ENCODE measurements at places on chromosomes 4 and X.

- H3K27me3 ChIP-seq, result no peaks in the 10 kb centered on the region
- no peaks in the 10 kb centered on the region for H3K36me3 ChIP-seq
- no peak overlapping the region for H3K4me3 ChIP-seq
- H3K4me1 ChIP-seq, result no peaks in the 10 kb centered on the region
These were observed 7.0 kb upstream of the TXK start for GRCh38 chr4:48141048-48141447.

- no peaks in the 10 kb centered on the region for H3K36me3 ChIP-seq
- no peak overlapping the region for H3K4me3 ChIP-seq
- no peak for DNase-seq
These were observed 8.7 kb downstream of the RHOH start for GRCh38 chr4:40205259-40206198.

DNA sequence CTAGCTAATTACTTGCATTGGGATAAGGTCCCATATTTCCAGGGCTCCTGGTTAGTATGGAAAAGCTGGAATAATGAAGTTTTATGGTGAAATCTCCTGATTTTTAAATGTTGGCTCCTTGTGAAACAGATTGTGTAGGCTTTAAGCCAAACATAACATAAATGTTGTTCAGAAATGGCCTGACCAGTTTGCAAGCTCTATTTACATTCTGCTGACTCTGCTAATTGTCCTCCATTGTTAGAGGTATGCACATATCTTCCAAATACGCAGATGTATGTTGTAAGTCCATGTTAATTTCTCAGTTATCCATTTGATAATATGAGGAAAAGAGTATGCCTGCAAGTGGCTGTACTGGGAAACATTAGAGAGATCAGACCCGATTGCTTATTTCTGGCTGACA, 11.9 kb upstream of the WDR17 start:
- H3K27me3 ChIP-seq, result no peaks in the 10 kb centered on the region
- no peak overlapping the region for H3K27ac ChIP-seq
- no peaks in the 10 kb centered on the region for H3K36me3 ChIP-seq
- no peak overlapping the region for H3K4me3 ChIP-seq

DNA sequence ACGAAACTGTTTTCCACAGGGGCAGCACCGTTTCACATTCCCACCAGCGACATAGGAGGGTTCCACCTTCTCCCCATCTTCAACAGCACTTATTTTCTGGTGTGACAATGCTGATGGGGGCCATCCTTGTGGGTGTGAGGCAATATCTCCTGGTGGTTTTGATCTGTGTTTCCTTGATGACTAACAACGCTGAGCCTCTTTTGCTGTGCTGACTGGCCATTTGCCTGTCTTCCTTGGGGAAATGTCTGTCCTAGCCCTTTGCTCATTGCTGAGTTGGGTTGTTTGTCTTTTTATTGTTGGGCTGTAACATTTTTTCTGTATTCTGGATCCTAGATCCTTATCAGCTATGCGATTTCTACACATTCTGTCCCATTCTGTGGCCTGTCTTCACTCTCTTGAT, 33.7 kb downstream of the ATP2B3 start:
- no peaks in the 10 kb centered on the region for H3K4me1 ChIP-seq
- H3K27me3 ChIP-seq, result no peaks in the 10 kb centered on the region
- no peak overlapping the region for H3K27ac ChIP-seq
- no peak overlapping the region for H3K4me3 ChIP-seq

- no peaks in the 10 kb centered on the region for H3K4me1 ChIP-seq
- no peak overlapping the region for H3K27ac ChIP-seq
- no peak for DNase-seq
- H3K27me3 ChIP-seq, result no peaks in the 10 kb centered on the region
- H3K36me3 ChIP-seq, result no peaks in the 10 kb centered on the region
These were observed 89.3 kb downstream of the GPR143 start for GRCh38 chrX:9676306-9676705.

- no peaks in the 10 kb centered on the region for H3K36me3 ChIP-seq
- H3K27me3 ChIP-seq, result no peaks in the 10 kb centered on the region
- DNase-seq, result no peak
- H3K27ac ChIP-seq, result no peak overlapping the region
- H3K4me1 ChIP-seq, result no peaks in the 10 kb centered on the region
- H3K4me3 ChIP-seq, result no peak overlapping the region
These were observed 114.7 kb upstream of the TTC29 start for GRCh38 chr4:147060151-147060931.

DNA sequence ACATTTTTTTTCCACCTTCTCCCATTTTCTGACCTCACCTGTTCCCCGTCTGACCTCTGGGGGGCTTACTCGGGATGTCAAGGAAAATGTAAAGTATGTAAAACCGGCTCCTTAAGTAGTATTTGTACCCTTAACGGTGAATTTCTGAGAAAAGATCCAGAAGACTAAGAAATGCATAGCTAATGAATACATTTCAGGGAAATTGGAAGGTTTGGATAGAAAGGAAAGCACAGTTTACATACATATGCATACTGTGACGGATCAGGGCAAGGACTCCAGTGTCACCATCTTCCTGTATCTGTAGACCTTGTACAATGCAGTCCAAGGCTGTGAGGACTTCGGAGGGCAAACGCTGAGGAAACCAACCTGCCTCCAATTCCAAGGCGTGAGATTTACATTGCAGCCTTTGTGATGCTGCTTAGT, 2185.9 kb upstream of the TENM3 start:
- no peak for DNase-seq
- peaks cover 6% of the 10 kb centered on the region for H3K27me3 ChIP-seq
- no peaks in the 10 kb centered on the region for H3K4me1 ChIP-seq

DNA sequence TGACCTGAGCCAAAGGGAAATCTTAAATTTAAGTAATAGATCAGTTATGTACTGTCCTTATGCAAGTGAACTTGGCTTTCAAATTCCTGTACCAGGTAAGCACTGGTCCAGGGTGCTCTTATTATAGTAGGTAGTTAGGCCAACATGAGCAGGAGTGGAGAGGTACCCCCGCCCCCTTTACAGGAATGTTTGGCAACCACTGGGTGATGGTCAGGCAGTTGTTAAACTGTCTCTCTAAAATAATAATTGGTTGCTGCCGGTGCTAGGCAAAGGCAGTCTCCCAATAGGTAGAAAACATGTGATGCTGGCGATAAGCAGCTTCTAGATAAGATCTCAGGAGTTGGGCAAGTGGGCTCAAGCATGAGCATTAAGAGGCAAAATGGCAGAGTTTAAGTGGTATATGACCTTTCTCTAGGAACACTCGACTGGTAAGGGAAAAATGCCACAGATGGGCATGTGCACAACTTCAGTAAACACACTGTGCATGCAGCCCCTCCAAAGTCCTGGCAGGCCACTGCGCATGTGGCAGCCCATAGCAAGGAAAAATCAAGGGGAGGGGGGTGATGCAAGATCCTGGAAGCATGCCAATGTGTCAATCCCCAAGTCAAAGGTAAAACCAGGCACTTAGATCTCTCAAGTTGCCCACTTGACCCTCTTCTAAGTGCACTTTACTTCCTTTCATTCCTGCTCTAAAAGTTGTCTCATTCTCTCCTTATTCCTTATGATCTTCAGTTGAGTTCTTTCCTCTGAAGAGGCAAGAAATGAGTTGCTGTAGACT, 1239.7 kb downstream of the C4orf33 start:
- no peak overlapping the region for H3K27ac ChIP-seq
- no peak for DNase-seq
- no peaks in the 10 kb centered on the region for H3K36me3 ChIP-seq
- H3K4me1 ChIP-seq, result no peaks in the 10 kb centered on the region
- H3K27me3 ChIP-seq, result no peaks in the 10 kb centered on the region

DNA sequence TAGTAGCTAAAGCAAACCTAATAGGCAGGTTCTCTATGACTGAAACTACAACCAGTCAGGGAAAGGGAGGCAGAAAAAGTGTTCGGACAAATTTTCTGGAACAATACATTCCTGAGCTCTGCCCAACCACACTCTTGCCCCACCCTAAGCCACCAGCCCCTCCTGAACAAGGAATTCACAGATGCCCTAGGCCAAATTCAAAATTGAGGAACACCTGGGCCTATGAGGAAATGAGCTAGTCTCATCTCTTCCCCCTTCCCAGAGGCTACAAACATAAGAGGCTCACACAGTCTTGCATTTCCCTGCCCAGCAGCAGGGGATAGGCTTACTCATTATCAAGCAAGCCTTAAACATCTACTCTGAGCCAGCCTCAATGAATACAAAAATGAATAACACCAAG, 284.7 kb downstream of the ZNF674 start:
- no peak for DNase-seq
- no peak overlapping the region for H3K27ac ChIP-seq
- H3K36me3 ChIP-seq, result no peaks in the 10 kb centered on the region
- H3K27me3 ChIP-seq, result no peaks in the 10 kb centered on the region
- H3K4me1 ChIP-seq, result no peaks in the 10 kb centered on the region

DNA sequence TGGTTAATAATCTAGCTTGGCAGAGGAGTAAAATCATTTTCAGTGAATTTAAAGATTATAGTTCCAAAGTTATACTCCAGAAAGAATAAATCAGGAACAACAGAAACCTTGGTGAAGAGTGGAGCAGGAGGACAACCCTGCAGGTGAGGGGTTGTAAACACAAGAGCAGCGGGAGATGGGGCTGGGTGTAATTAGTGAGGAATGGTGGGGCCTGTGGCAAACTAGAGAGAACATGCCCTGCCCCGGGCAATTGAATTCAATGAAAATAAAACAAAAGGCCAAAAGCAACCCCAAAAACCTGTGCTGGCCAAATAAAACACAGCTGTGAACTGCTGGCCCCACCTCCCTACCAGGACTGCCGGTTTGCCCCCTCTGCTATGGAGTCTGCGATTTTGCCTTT, 325.2 kb downstream of the NR3C2 start:
- DNase-seq, result no peak
- H3K4me3 ChIP-seq, result no peak overlapping the region
- no peaks in the 10 kb centered on the region for H3K27me3 ChIP-seq
- no peak overlapping the region for H3K27ac ChIP-seq

GRCh38 chr4:42391355-42391664, 6.0 kb upstream of the SHISA3 start:
- H3K36me3 ChIP-seq, result no peaks in the 10 kb centered on the region
- peaks cover 3% of the 10 kb centered on the region for H3K27me3 ChIP-seq
- no peak overlapping the region for H3K4me3 ChIP-seq

DNA sequence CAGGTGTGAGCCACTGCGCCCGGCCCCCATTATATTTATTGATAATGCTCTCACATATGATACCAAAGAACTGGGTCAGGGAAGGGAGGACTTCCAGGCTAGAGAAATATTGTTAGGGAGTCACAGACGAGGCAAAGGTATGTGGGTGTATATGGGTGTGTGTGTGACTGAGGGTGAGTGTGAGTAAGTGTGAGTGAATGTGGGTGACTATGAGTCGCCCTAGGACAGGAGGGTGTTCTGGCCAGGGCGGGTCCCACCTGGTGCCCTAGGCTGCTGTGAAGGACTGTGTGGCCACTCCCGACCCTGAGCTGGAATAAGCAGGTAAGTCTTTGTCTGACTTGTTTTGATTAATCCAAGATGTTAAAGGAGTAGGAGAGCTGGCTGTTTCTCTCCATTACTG, 34.4 kb downstream of the RWDD4 start:
- DNase-seq, result no peak
- no peaks in the 10 kb centered on the region for H3K4me1 ChIP-seq
- no peak overlapping the region for H3K4me3 ChIP-seq
- H3K27ac ChIP-seq, result no peak overlapping the region
- no peaks in the 10 kb centered on the region for H3K36me3 ChIP-seq

DNA sequence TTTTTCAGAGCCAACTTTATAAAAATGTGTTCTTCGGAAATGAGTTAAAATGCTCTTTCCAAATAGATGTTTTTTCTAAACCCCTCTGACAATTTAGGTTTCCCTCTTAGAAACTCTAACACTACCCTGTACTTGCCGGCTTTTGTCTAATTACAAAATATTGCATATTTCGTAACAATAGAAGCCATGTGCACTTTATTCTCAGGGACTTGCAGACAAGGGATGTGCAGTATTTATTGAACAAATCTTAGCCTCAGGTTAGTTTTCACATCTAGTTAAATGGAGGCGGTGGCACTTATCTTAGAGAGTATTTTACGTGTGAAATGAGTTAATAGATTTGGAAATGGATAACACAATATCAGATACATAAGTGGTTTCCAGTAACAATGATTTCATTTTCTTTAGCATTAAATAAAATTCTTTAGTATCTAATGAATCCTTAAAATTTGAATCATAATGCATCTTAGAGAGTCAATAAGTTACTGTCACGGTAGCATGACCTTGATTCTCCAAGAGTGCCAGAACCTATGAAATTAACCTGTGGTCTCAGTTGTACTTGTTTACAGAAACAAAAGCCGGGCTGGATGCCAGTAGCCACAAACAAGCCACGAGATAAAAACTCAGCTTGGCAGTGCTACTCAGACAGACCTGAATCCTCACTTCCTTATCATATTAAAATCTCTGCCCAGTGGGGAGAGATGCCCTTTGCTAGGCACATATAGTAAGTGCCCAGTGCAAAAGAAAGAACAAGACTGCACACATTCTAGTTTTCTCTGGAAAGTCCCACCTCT, 772 bp upstream of the PABPC4L start:
- no peak for DNase-seq
- no peak overlapping the region for H3K27ac ChIP-seq
- H3K4me3 ChIP-seq, result no peak overlapping the region
- H3K4me1 ChIP-seq, result peaks cover 4% of the 10 kb centered on the region
- H3K36me3 ChIP-seq, result no peaks in the 10 kb centered on the region
- H3K27me3 ChIP-seq, result no peaks in the 10 kb centered on the region

GRCh38 chrX:153696100-153696499, 8.4 kb downstream of the SLC6A8 start:
- no peak overlapping the region for H3K4me3 ChIP-seq
- no peak overlapping the region for H3K27ac ChIP-seq
- peaks cover 11% of the 10 kb centered on the region for H3K36me3 ChIP-seq
- H3K27me3 ChIP-seq, result no peaks in the 10 kb centered on the region
- no peak for DNase-seq

- H3K4me3 ChIP-seq, result no peak overlapping the region
- no peak for DNase-seq
- no peak overlapping the region for H3K27ac ChIP-seq
- no peaks in the 10 kb centered on the region for H3K36me3 ChIP-seq
- H3K4me1 ChIP-seq, result no peaks in the 10 kb centered on the region
- no peaks in the 10 kb centered on the region for H3K27me3 ChIP-seq
These were observed 163.3 kb upstream of the SLC7A11 start for GRCh38 chr4:138405466-138405891.

DNA sequence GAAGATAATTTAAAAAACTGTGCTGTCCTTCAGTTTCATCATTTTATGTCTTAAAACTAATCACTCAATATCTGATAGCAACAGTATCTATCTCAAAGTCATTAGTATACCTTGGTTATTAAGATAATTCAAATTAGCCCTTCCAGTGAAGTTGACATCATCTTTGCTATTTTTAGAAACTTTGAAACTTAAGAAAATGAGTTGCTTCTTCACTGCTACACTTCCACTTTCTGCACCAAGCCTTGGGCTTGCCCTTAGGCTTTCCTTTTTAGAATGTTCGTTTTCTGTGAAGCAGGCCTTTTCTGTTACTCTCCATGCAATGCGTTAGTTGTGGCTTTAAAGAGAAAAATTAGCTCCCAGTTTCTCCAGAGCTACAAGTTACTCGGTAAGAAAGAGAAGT, 4.4 kb upstream of the VAMP7 start:
- no peak overlapping the region for H3K27ac ChIP-seq
- no peaks in the 10 kb centered on the region for H3K36me3 ChIP-seq
- no peaks in the 10 kb centered on the region for H3K27me3 ChIP-seq
- H3K4me1 ChIP-seq, result no peaks in the 10 kb centered on the region
- no peak overlapping the region for H3K4me3 ChIP-seq

GRCh38 chr4:77349796-77350195, 192.8 kb downstream of the CCNG2 start:
- DNase-seq, result no peak
- H3K4me3 ChIP-seq, result no peak overlapping the region
- H3K27me3 ChIP-seq, result no peaks in the 10 kb centered on the region
- H3K27ac ChIP-seq, result no peak overlapping the region
- no peaks in the 10 kb centered on the region for H3K36me3 ChIP-seq

GRCh38 chr4:169968999-169969398, 57.2 kb downstream of the MFAP3L start:
- no peaks in the 10 kb centered on the region for H3K27me3 ChIP-seq
- H3K36me3 ChIP-seq, result no peaks in the 10 kb centered on the region
- no peak overlapping the region for H3K27ac ChIP-seq
- DNase-seq, result no peak

Measured in iPS DF 6.9 (cell line).